ENCODE measurements at places on chromosomes 2 and 18.

DNA sequence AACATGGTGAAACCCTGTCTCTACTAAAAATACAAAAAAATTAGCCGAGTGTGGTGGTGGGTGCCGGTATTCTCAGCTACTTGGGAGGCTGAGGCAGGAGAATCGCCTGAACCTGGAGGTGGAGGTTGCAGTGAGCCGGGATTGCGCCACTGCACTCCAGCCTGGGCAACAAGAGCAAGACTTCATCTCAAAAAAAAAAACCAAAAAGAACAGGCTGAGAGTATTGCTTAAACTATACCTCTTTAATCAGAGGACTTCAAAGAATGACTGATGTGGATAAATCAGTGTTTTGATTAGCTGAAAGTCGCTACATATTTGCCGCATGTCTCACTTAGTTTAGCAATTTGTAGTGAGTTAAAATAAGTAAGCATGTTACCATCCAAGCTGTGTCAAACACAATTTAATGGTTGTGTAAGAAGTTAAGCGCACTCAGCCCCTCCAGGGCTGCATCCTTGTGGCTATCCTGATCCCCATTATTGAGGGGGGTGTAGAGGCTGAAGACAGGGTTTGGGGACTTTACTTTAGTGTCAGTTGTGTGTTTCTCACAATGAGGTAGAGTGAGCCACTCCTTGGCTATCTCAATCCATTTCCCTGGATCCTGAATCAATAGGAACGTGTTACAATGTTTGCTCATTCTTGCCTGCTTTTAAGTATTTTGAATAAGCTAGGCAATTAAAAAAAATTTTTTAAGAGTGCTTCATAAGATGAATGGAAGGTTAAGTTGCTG lies 11.0 kb upstream of the FARP2 start:
- DNase-seq, result no peak

- DNase-seq, result no peak
These were observed 272.2 kb upstream of the ID2 start for GRCh38 chr2:8409461-8410260.

GRCh38 chr18:48136051-48136826 lies 205.8 kb upstream of the SMAD2 start:
- DNase-seq, result no peak

- DNase-seq, result no peak
These were observed 46.3 kb downstream of the MERTK start for GRCh38 chr2:111944531-111945210.

GRCh38 chr2:241007880-241008710 lies 9.7 kb downstream of the SNED1 start:
- DNase-seq, result no peak

- no peak for DNase-seq
These were observed 188.3 kb downstream of the FBXO15 start for GRCh38 chr18:73959352-73959751.

GRCh38 chr2:120240901-120241429 lies 11.7 kb upstream of the RALB start:
- DNase-seq, result no peak

DNA sequence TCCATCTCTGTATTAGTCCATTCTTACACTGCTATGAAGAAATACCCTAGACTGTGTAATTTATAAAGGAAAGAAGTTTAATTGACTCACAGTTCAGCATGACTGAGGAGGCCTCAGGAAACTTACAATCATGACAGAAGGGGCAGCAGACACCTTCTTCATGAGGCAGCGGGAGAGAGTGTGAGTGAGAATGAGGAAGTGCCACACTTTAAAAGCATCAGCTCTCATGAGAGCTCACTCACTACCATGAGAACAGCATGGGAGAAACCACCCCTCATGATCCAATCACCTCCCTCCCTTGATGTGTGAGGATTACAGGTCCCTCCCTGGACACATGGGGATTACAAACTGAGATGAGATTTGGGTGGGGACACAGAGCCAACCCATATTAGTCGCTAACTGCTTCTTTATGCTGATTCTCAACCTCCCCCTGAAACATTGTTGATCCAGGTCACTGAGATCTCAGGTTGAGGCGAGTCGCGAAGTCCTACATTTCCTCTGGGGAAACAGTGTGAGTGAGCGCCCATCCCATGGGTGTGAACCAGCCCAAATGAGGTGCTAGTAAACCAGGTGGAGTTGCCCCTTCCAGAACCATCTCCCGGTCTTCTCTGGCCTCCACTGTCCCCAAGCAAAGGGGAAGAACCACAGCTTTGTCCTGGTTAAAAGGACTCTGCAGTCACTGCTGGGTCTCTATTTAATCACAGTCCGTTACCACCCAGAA lies 123.8 kb downstream of the CAPN13 start:
- no peak for DNase-seq

DNA sequence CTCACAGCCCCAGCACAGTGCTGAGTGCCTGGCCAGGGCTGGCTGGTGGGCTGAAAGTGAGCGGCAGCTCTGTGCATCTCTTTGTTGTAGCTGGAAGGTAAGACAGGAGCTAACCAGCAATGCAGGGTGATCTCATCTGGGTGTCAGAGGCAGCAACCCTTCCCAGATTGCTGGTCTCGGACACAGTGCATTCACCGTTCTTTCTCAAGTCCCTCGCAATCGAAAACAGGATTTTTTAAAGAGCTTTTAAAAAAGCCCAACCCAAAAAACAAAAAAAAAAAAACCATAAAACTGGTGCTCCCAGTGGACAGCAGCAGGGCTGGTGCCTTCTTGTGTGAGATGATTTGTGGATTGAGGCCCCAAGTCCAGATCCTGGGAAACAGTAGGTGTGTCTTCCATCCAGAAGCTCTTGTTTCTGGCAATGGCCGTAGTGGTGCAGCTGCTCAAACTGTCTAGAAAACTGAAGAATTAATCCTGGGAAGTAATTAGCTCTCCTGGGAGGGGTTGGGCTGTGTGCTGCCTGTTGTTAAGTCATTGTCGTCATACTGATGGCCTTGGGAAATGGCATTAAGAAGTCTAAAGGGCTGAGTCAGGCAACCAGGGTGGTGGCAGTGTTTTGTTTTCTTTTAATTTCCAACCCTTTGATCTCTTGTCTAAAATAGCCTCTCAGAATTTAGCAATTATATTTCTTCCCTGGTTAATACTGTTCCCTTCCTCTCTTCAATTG lies 156.7 kb downstream of the KLHL29 start:
- no peak for DNase-seq

DNA sequence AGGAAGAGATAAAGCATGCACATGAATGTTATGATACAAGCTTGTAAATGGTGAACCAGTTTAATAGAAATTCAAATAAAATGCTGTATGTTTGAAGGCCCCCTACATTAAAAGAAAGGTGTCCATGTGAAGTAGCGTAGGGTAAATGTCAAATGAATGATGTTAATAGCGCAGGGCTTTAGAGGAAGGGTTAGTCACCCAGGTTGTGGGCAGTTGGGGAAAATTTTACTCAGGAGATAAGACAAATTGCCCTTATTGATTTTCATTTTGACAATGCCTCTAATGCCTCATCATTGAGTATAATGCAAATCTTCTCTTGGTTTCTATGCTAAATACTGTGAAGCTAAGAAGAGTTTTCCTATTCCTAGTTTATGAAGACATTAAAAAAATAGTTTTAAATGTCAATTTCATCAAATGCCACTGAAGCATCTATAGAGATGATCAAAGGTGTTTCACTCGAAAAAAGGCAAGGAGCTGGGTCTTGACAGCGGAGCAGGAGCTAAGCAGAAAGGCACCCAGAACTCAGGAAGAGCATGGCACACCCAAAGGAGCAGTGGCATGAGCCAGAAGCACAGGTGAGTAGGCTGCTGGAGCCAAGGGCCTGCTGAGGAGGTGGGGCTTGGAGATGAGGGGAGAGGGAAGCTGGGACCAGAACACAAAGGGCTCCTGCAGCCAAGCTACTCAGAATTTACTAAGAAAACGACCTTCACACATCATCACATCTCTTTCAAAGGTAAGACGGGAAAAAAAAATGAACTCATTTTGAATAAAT lies 129.3 kb upstream of the ACKR3 start:
- no peak for DNase-seq

Data from activated CD4-positive, alpha-beta T cell treated with anti-CD3 and anti-CD28 coated beads, Interleukin-2, amount 50 U/mL, for 24 hours (primary cell).